ENCODE measurements at places on chromosomes 7 and 10. TPM values are rescaled to one million over a fixed set of nuclear protein-coding genes. Genes with fewer than 3 reads are reported as not detected.

The PRF1 gene
- polyA plus RNA-seq, result 24.3 TPM

The ZNF804B gene
- not detected for polyA plus RNA-seq

The TMEM178B gene
- polyA plus RNA-seq, result not detected

The RNF32 gene
- polyA plus RNA-seq, result 3.9 TPM

The CYP26C1 gene
- polyA plus RNA-seq, result not detected

The CLDN15 gene
- polyA plus RNA-seq, result 2.2 TPM
